ENCODE measurements at places on chromosomes 3 and 15. TPM values are rescaled to one million over a fixed set of nuclear protein-coding genes. Genes with fewer than 3 reads are reported as not detected.

The SAMD7 gene
- total RNA-seq = not detected

The MAGI1 gene
- 10.6 TPM for total RNA-seq

The CHRNA7 gene
- total RNA-seq = 5.3 TPM

The MCTP2 gene
- 1.2 TPM for total RNA-seq

The CCDC12 gene
- total RNA-seq = 30.8 TPM

The YEATS2 gene
- total RNA-seq = 23.9 TPM

The RTP3 gene
- not detected for total RNA-seq

The STAB1 gene
- 6.5 TPM for total RNA-seq

The CCR3 gene
- not detected for total RNA-seq

The GCNT3 gene
- not detected for total RNA-seq

The KNL1 gene
- total RNA-seq = 10.8 TPM

The PPARG gene
- 14.3 TPM for total RNA-seq

The GOLGA8J gene
- total RNA-seq = 0.13 TPM

The CAND2 gene
- 4.1 TPM for total RNA-seq

The EBLN2 gene
- total RNA-seq = 3.5 TPM

The ARPP21 gene
- total RNA-seq = 2.1 TPM

The ARIH2 gene
- total RNA-seq = 77.7 TPM

The ANKRD34C gene
- not detected for total RNA-seq

The HHATL gene
- not detected for total RNA-seq

The CX3CR1 gene
- under 0.01 TPM for total RNA-seq

The APBA2 gene
- total RNA-seq = 14.7 TPM

The CCR1 gene
- total RNA-seq = 0.13 TPM

The HESX1 gene
- 0.56 TPM for total RNA-seq

The CDC25A gene
- 3.9 TPM for total RNA-seq

The CD276 gene
- 158 TPM for total RNA-seq

The SV2B gene
- not detected for total RNA-seq

The TIPARP gene
- 30.1 TPM for total RNA-seq

The TRPC1 gene
- 28.4 TPM for total RNA-seq

The UROC1 gene
- total RNA-seq = not detected

The SLC6A1 gene
- under 0.01 TPM for total RNA-seq

The LSM3 gene
- total RNA-seq = 9.9 TPM

The RABL3 gene
- total RNA-seq = 13.2 TPM

The ANO10 gene
- 39.8 TPM for total RNA-seq

The CFAP91 gene
- 0.68 TPM for total RNA-seq

The GHSR gene
- not detected for total RNA-seq

The EEFSEC gene
- total RNA-seq = 2.9 TPM

The GOLGA6B gene
- not detected for total RNA-seq

The ARRDC4 gene
- total RNA-seq = 4.4 TPM

The TRIM69 gene
- total RNA-seq = 21.5 TPM

The NPAP1 gene
- total RNA-seq = not detected

The MST1 gene
- 4.4 TPM for total RNA-seq

The LMAN1L gene
- 0.25 TPM for total RNA-seq

The FMN1 gene
- total RNA-seq = 0.13 TPM

The LRRIQ4 gene
- total RNA-seq = 0.06 TPM

The GUCA1C gene
- total RNA-seq = not detected

The LSAMP gene
- 0.19 TPM for total RNA-seq

The STOML1 gene
- 22.4 TPM for total RNA-seq

The CACNA2D3 gene
- 0.79 TPM for total RNA-seq

The EIF4G1 gene
- total RNA-seq = 376 TPM

All from aortic smooth muscle cell (primary cell).